SW480 (cell line): ENCODE measurements at places on chromosomes 7 and 10.

- no peak for DNase-seq
These were observed 48.5 kb downstream of the TMEM130 start for GRCh38 chr7:98821348-98821747.

DNA sequence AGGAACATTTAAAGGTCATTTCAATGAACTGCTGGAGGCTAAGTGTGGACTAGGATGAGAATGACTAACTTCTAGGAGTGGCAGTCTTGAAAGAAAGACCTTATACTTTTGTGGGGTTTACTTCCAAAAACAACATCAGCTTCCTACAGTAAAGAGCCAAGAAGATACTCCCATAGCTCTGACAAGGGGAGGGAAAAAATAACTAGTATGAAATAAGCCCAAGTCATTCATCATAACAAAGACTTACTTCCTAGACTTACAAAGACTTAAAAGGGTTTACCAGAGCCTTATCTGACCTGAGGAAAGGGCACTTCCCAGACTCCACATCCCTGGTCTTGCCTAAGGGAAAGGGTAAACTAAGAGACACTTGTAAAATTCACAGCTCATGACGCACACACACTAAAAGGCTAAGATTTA lies 31.7 kb downstream of the ARHGAP12 start:
- DNase-seq = no peak

DNA sequence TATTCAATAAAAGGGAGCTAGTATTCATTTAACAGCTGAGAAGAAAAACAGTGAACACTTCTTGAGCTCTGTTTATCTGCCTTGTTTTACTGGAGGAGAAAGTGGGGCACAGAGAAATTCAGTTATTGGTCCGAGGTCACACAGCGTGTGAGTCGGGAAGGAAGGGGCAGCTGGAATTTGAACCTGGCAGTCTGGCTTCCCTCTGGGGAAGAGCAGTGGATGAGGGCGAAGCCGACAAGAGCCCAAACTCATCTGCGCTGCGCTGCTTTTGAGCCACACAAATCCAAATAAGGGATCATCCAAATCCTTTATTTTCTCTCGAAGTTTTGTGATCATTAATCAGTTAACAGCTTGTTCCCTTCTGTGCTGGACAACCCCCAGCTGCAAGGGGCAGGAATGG lies 23.7 kb upstream of the PFKFB3 start:
- DNase-seq = no peak

DNA sequence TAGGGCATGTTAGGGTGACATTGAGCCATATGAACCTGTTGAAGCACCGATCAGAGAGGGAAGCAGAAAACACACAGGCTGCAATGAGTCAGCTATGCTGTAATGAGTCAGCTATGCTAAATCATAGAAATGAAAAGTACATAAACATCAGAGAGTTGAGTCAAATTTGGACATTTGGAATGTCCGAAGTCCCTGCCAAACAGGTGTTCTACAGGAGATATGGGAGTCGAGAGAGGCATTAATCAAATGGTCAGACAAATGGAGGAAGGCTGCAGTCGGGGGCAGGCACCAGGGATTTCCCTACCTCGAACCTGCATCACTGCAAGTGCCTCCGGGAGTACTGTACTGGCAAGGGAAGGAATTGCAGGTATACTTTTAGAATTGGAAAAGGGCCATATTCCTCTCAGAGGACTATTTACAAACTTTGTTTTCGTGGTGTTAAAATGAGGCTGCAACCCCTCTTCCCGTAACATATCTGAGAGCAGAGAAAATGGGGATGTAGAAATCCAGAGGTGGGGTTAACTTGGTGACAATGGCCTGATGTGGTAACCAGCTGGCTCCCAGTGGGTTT lies 8.8 kb upstream of the ZC3HAV1 start:
- peak; percentile 47 for DNase-seq

DNA sequence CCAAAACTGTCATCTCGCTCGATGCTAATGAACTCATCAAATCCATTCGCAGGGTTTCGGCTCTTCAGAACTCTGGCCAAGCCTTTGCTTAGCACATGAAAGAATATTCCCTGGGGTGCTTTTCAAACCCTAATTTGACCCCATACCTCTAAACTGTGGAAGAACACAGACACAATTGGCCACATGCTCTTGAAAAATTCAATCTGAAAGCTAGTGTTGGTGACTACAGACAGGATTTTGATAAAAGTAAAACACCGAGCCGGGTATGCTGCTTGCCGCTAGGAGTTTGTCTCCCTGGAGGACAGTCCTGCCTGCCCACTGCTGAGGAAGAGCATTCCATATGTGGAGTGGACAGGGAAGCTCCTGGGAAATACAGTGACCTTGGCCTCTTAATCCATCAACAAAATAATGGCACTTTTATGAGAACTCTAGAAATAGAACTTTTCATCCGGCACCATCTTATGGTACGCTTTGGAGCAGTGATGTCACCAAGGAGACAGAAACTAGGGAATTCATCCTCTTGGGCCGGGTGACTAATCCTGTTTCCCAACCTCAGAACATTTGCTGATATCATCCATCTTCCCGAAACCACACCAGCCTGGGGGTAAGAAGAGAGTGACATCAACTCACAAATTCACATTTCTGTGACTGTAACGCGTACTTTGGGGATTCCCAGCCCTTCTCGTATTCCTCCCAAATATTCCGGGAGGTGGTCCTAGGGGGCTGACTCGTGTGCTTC lies 34.2 kb downstream of the MTURN start:
- no peak for DNase-seq

DNA sequence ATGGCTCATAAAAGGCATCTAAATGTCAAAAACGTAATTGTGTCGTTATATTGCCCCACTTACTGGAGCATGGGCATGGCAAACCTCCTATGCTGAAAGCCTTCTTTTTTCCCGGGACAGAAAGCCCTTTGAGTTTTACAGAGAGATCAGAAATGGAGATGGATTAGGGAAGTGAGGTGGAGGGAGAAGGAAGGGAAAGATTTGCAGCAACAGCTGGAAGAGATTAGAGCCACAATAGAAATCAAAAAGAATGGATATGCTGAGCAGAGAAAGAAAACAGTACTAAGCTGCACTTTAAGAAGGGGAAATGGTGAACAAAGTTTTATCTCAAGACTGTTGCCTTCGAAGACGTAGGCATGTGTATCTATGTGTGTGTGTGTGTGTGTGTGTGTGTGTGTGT lies 97.2 kb upstream of the PCGF5 start:
- no peak for DNase-seq

GRCh38 chr7:81645435-81645834 lies 124.4 kb downstream of the HGF start:
- DNase-seq = no peak

GRCh38 chr10:93435621-93436397 lies 46.3 kb downstream of the MYOF start:
- peak; percentile 89 for DNase-seq

DNA sequence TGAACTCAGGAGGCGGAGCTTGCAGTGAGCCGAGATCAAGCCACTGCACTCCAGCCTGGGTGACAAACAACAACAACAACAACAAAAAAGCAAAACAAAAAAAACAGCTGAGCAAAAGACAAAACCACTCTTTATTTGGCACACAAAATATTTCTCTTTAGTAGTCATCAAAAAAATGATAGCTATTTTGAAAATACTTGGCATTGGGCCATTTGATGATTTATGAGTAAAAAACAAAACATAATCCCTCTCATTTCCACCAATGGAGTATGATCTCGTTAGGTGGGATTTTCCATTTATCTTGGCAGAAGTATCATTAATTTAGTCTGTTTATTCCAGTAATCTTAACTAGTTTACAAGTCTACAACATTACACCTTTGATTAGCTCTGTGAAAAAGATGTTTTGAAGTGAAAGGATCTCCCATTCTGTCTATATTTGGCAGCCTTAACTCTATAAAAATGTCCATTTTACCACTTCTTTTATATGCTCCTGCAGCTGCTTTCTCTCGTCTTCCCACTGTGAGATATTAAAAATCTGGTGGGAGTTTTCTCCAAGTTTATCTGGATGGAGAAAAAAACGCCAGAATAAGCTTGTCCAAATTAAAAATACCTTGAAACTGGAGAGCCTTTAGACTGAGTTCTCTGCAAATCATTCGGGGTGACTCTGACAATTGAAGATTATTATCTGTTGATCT lies 58.8 kb upstream of the AGMO start:
- DNase-seq = no peak

DNA sequence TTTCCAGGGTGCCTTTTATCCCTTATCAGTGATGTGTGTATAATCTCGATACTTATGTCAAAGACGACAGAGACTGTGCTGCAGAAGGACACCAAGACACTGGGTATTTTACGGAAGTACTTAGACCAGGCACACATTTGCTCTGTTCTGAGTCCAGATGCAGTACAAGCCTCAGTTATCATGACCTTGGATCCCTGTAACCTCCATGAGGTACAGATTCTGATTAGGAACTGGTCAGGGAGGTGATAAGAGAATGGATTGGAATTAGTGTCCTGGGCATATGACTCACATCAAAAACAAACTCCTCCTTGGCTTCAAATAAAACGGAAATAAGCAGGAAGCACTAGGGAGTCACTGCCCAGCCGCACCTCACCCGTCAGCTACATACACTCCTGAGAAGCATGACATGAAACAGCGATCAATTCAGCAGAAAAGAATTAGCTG lies 146.5 kb downstream of the SFMBT2 start:
- peak; percentile 29 for DNase-seq

DNA sequence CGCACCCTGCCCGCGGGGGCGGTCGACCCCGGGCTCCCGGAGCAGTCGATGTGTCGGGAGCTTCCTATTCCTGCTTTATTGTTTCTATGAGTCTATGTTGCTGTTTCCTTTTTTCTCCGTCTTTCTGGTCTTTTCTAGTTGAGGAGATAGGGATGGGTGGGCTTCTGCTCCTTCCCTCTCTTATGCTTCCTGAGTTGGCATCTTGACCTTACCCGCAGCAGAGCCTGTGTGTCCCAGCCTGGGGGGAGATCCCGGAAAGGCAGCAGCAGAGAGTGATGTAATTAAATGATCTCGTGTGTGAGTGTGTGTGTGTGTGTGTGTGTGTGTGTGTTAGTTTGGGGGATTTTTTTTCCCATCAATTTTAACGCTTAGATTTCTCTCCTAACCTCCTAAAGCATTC lies 486 bp upstream of the SORCS1 start:
- DNase-seq = no peak

- DNase-seq = no peak
These were observed 73.2 kb downstream of the DNAJB6 start for GRCh38 chr7:157409753-157410727.

DNA sequence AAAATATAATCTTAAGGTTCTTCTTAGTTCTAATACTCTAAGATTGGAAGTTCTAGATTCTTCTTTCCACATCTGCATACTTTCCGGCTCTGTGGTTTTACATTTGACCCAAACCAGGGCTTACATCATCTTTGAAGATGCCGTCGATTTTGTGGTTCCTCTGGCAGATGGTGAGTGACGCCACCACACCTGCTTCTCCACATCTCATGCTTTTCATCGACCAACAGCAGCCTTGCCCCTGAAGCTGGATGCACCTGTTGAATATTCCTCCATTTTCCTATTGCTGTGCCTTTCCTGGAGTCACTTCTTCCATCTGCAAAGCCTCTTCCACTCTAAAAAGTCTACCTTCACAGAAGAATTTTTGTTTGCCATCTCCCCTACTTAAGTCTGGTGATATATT lies 121.3 kb downstream of the PRKCQ start:
- DNase-seq = no peak

DNA sequence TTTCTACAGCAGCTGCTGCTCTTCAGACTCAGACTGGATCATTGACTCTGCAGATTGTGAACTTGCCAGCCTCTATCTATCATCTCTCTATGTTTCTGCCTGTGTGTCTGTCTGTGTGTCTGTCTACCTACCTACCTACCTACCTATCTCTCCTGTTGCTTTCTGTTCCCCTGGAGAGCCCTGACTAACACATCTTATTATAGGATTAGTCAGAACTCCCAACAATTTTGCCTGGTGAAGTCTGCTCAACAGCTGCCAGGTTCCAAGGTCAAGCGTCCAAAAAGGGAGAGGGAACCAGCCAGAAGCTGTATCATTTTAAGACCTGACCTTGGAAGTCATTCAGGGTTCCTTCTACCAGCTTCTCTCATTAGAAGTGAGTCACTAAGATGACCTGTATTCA lies 579.0 kb upstream of the DPP6 start:
- no peak for DNase-seq

- no peak for DNase-seq
These were observed 573.1 kb upstream of the FOXK1 start for GRCh38 chr7:4108951-4109350.

- DNase-seq = peak; percentile 31
These were observed 22.9 kb upstream of the AQP1 start for GRCh38 chr7:30888747-30889146.

DNA sequence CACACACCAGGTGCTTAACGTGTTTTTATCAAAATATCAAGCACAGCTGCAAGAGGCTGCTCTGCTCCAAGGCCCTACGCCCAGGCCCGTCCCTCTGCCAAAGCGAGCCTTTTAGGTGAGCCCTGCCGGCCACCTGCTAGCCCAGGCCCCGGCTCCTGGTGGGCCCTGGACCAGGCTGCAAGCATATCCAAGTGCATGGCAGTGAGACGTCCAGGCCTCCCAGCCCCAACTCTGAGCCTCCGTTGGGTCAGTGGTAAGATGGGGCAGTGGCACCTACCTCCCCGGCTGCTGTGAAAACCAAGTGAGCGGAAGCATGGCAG lies 136.2 kb downstream of the LHPP start:
- no peak for DNase-seq

GRCh38 chr10:100019787-100020141 lies 10.0 kb upstream of the DNMBP start:
- DNase-seq = no peak

DNA sequence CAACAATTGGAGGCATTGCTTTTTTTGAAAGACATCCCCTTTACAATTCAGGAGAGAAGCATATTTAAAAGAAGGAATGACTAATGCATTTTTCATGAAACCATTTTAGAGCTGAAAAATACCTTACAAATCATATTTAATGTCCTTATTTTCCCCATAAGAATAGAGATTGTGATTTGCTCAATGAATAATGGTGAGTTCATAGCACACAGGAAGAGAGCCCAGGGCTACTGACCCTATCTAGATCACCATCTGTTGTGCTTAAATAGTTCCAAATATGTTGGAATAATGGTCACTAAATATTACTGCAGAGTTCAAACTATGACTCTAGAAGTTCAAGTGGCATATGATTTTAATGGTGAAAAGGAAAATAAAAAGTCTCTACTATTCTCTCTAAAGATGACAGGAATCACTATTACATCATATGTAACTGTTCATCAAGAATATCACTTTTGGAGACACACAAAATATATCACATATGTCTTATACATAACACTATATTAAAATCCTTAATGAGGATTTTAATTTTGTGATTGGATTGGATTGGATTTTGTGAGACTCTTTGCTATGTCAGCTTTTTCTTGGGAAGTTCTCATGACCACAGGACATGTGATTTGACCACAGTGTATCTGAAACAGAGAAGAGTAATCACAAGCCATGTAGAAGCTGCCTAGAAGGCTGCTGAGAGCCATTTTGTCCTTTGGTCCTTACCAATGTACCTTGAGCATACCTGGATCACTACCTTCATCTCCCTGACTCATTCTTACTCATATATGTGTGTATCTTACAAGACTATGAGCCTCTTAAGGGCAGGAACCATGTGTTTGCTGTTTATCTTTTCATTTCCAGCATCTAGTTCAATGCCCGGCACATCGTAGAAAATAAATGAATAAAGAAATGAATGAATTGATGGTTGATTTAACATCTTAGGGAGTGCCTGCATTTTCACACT lies 26.4 kb downstream of the SLC16A9 start:
- no peak for DNase-seq
